ENCODE measurements at places on chromosomes 5 and 9.

GRCh38 chr5:142686210-142686734 is 382 bp upstream of the FGF1 start:
- DNase-seq: peak; percentile 64

- DNase-seq: no peak
Measured at GRCh38 chr5:119313658-119314605, 41.9 kb upstream of the TNFAIP8 start.

DNA sequence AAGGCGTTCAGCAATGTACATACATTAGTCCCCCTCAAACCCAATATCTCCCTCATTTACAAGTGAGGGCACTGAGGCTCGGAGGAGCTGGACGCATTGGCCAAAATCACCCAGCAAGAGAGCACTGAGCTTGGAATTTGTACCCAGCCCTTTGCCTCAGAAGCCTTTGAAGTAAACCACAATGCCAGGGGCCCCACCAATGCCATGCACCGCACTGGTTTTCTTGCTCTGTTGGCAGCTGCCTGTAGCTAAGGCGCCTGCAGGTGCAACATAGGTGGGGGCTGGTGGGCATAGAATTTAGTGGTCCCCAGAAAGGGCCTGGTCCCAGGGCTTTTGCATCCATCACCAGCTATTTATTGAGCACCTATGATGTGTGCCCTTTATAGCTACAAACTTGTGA is 37.3 kb upstream of the FUBP3 start:
- no peak for DNase-seq

- no peak for DNase-seq
Measured at GRCh38 chr5:74099538-74100267, 473.7 kb downstream of the ARHGEF28 start.

GRCh38 chr5:952597-953271 is 55.9 kb upstream of the NKD2 start:
- DNase-seq: no peak

GRCh38 chr9:126398403-126399058 is 71.9 kb downstream of the MVB12B start:
- DNase-seq: peak; percentile 89

- no peak for DNase-seq
Measured at GRCh38 chr5:180583738-180584137, 7.6 kb downstream of the SCGB3A1 start.

DNA sequence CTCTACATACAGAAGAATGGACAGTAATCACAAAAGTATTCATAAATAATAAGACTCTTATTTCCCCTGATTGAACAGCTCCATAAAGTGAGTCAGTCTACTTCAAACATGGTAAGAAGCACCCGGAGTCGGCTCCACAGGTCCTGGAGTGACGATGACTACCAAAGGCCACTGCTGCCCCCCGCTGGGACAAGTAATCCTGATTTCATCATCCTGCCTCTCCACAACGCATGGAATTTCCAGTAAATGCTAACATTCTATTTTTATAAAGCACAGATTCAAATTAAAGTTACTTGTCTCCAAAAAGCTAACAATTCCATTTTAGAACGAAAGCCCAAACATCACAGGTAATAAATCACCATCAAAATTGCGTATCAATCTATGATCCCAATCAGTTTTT is 16.2 kb downstream of the ATPSCKMT start:
- peak; percentile 56 for DNase-seq

DNA sequence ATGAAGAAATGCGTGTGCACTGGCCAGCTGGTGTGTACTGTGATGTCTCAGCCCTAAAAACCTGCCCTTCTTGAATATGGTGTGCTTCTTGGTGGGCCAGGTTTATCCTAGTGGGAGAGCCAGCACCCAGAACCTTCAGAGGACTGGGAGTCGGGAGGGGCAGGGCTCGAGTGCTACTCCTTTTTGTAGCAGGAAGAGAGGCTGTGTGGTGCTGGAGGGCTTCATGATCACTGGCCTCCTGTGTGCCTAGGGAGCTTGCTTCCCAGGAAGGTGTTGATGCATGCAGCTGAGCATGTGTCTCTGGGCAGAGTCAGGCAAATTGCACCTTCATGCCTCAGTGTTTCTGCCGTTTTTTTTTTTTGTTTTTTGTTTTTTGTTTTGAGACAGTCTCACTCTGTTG is 20.0 kb downstream of the PHF2 start:
- no peak for DNase-seq

GRCh38 chr9:104927912-104928740 is at the start of gene ABCA1:
Gene ABCA1 (minus strand): TSS chr9:104928155. CDS start chr9:104903679, 24,476 bp downstream.
- peak; percentile 94 for DNase-seq

- DNase-seq: no peak
Measured at GRCh38 chr5:119021149-119021732, 32.9 kb upstream of the DTWD2 start.

- DNase-seq: peak; percentile 75
Measured at GRCh38 chr9:135156525-135157510, 69.3 kb downstream of the OLFM1 start.

- no peak for DNase-seq
Measured at GRCh38 chr5:34731435-34732232, 75.5 kb downstream of the RAI14 start.

DNA sequence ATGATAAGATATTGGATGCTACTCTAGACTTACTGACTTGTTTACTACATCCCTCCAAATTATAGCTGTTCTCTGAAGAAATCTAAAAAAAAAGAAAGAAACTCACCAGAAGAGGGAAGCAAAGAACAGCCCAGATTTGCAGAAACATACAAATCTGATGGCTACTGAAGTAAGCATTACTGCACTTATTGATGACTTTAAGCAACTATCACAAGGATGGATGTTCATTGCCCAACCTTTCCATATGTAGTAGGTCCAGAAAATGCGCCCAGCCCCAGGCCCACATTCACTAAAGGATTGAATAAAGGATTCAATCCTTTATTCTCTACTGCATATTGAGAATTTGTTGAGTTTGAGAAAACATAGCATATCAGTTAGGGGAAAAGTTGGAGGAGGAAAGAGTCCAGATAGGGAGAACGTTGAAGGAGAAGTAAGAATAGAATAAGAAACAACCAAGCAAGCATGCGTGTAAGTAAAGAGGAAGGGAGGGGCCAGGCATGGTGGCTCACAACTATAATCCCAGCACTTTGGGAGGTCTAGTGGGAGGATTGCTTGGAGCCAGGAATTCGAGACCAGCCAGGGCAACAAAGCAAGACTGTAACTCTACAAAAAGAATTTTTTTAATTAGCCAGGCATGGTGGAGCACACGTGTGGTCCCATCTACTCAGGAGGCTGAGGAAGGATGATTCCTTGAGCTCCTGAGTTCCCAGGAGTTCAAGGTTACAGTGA is 33.8 kb upstream of the DTWD2 start:
- no peak for DNase-seq

DNA sequence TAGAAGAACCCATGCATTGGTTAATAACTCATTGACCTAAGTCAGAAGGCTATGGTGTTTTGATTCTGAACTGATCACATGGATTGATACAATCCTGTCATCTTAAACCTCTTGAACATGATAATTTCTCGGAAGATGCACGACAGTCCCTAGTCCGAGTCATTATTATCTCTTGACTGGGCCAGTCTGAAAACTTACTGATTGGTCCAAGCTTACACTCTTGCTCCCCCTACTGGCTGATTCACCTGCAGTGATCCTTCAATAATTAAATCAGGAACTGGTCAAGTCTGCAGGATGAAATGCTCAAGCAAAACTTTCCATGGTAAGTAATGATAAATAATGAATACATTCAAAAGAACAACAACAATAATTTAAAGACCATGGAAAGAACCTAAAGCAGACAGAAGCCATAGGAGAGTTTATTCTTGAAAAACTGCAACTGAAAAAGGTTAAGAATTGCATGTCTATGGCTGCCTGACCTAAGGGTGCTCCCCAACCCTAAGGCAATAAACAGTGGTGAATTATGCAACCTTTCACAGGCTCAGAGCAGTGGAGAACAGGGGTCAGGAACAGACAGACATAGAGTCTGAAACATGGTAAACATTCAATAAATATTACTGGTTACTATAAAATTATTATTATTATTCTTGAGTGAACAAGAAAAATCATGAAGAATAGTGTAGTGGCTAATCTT is 79.3 kb downstream of the BRINP1 start:
- peak; percentile 56 for DNase-seq

GRCh38 chr5:59098743-59099142 is 515.9 kb downstream of the RAB3C start:
- no peak for DNase-seq

- DNase-seq: no peak
Measured at GRCh38 chr5:143115381-143115780, 288.1 kb downstream of the NR3C1 start.

DNA sequence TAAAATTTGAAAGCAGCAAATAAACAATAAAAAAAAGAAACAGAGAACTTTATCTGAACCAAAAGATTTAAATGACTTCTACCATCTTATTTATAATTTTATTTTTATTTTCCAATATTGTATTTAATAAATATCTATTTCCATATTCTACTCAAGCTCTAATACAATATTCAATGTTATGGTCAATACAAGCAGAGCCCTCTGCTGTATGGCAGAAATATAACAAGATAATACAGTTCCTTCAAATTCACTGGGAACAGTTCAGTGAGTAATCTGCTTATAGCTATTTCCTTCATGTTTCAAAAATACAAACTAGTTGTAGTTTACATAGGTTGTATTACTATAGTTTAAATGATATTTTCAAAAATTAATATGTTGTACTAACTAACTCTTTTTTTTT is 332.7 kb downstream of the PRDM9 start:
- DNase-seq: no peak

DNA sequence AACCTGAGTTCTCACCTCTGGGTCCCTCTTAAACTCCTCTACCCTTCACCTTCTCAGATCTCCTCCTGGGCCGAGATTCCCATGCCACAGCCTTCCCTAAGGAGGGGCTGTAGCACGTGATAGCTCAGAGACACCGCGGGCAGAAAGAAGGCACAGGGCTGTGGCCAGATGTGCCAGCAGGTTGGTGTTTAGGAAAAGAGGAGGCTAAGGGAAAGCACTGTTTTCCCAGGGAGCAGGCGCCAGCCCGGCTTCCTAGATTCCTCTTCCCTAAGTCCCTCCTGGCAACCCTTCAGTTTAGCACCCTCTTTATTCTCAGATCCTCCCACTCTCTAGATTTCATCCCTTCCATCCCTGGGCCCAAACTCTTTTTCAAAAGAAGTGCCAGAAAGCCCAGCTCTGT is 59.4 kb upstream of the CCNG1 start:
- DNase-seq: no peak

- DNase-seq: no peak
Measured at GRCh38 chr5:139459451-139459934, 3.0 kb downstream of the ECSCR start.

- no peak for DNase-seq
Measured at GRCh38 chr9:34689116-34689470, 2.0 kb downstream of the CCL19 start.

DNA sequence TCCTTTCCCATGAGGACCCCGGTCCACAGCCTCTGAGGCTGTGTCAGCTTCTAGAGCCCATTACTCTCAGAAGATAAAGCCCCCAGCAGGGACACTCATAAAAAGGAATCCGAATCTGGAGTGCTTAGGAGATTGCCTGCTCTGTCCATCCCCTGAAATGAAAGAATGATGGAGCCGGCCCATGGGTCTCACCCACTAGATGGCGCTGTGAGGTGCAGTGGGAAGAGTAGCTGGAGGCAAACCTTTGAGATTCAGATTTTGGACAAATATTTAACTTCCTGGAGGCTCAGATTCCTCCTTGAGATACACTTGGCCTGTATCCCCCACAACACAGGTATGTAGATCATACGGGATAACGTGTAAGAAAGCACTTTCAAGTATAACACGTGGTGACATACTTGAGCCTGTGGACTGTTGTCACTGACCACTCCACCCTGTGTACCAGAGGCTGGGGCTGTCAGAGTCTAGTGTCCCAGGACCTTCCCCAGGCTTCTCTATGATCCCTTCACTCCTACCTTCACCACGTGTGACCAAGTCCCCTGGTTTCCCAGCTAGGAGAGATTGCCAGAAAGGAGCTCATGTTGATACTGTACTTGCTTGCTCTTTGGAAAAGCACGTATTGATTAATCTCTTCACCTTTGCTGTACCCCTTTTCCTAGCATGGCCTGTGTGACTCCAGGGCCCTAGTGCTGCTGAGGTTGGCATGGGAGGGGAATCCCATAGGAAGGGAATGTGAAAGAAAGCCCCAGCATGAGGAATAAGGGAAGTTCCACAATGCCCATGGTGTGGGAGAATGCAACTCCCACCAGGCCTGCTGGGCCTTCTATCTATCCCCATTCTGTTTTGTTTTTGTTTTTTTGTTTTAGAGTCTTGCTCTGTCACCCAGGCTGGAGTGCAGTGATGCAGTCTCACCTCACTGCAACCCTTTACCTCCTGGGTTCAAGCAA is 32.1 kb downstream of the TRMO start:
- no peak for DNase-seq

- DNase-seq: no peak
Measured at GRCh38 chr9:18496256-18497000, 22.5 kb downstream of the ADAMTSL1 start.

GRCh38 chr5:98785244-98785643 is 11.8 kb downstream of the RGMB start:
- DNase-seq: no peak

DNA sequence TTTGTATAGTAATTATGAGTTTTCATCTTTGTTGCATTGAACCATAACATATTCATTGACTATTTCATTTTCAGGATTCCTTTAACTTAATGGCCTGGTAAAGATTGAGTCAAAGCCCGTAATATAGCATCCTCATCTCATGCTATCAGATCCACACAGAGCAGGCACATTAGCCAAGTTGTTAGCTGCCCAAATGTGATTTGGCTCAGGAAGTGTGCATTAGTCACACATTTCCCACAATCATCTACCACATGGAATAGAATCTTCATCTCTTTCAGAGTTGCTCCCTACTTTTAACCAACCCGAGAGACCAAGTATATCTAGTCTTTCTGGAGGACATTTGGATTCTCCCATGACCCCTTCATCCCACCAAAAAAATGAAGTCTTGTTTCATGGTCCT is 481.0 kb upstream of the PTGER4 start:
- DNase-seq: no peak

GRCh38 chr5:177612215-177612673 is 12.3 kb downstream of the B4GALT7 start:
- DNase-seq: no peak

- DNase-seq: peak; percentile 44
Measured at GRCh38 chr9:31715250-31715649, 669.2 kb upstream of the ACO1 start.

GRCh38 chr5:173435447-173435846 is 107.2 kb upstream of the STC2 start:
- peak; percentile 48 for DNase-seq

DNA sequence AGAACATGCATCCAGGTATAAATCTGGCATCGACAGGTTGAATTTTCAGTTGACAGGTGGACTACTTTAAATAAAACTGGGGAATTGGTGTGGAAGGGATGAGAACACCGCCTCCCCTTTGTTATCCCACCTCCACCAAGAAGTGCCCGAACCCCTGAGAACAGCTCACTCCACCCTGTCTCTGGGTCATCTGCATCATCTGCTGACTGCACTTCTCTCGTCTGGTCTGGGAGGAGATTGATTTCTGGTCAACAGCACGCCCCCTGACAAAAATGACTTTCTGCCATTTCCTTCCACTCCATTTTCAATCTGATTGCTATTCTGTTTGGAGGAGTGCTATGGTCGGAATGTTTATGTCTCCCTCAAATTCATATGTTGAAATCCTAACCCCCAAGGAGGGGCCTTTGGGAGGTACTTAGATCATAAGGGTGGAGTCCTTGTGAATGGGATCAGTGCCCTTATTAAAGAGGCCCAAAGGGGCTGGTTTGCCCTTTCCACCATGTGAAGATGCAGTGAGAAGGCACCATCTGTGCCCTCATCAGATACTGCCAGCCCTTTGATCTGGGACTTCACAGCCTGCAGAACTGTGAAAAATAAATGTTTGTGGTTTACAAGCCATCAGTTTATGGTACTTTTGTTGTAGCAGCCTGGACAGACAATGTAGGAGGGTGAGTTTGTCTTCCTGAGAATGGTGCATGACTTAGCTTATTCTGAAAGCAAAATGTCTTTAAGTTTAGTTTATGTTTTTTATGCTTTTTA is 145.7 kb downstream of the EGFLAM start:
- DNase-seq: no peak
